ENCODE measurements at places on chromosomes 7 and 10.

- no peak for DNase-seq
These were observed 18.2 kb downstream of the FAM25A start for GRCh38 chr10:87038286-87038717.

- no peak for DNase-seq
These were observed 15.8 kb upstream of the GNA12 start for GRCh38 chr7:2859952-2860351.

- DNase-seq = peak; percentile 0
These were observed 138.2 kb upstream of the MKLN1 start for GRCh38 chr7:131189488-131189887.

GRCh38 chr10:16470747-16471146 lies 33.9 kb downstream of the PTER start:
- peak; percentile 24 for DNase-seq

DNA sequence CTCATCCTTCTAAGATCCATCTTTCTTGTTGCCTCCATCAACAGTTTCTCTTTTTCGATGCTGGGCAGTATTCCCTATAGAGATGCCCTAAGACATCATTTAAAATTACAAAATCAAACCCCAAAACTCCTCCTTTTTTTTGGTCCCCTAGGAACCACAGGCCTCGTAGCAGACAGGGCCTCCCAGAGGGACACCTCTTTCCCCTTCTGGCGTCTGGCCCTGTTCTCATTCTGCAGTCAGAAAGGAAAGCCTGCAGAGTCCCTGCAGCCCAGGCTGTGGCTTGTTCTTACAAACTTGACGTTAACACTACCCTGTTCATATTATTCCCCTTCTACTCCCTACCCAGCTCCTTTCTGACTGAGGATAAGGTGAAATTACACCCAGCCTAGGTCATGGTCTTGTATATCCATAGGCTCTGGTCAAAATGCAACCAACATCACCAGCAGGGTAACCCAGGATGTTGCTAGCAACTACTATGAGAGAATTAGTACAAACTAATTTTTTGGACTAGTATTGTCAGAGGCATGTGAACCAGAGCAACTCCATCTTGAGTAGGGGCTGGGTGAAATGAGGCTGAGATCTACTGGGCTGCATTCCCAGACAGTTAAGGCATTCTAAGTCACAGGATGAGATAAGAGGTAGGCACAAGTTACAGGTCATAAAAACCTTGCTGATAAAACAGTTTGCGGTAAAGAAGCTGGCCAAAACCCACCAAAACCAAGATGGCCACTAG lies 3.5 kb upstream of the EPHA1 start:
- DNase-seq = no peak

DNA sequence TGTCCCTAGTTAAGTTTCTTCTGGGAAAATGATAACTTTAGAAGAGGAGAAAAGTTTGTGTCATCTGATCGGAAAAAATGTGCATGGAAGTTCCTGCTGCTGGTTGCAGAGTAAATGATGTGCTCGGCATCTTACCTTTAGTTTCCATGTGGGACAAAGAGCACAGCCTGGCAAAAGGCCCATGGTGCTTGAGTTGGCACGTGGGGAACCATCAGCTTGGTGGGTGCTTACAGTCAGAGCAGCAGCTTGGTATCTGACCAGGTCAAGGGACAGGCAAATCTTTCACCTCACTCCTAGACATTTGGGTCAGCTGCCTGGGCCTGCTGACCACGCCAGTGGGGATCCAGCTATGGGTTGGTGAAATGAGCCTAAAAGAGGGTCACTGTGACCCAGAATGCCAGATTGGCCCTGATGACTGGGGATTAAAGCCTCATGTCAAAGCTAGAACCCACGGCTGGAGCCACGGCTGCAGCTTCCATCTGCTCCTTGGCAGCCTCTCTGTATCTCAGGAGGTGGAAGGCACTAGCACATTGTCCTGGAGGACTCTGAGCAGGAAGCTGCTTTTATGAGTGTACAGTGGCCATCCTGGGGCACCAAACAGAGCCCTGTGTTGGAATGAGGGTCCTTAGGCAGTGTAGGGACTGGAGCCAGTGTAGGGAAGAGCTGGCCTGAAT lies 24.7 kb downstream of the VWC2 start:
- no peak for DNase-seq

DNA sequence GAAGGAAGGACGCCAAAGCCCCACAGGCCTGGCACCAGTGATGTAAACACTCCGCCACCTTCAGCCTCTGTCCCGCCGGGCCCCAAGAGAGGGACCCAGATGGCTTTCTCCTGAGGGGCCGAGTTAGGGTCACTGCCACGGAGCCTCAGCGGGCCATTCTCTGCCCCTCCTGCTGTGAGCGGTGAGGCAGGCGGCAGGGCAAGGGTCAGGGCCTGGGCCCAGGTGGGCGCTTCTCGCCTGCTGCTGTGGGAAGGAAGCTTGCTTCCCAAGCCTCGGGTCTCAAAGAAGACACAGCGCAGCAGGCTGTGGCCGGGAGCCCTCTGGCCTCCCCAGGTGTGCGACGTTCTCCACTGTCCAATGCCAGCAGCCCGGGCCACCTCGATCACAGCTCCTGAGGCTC lies 84.8 kb downstream of the PROSER2 start:
- DNase-seq = no peak

DNA sequence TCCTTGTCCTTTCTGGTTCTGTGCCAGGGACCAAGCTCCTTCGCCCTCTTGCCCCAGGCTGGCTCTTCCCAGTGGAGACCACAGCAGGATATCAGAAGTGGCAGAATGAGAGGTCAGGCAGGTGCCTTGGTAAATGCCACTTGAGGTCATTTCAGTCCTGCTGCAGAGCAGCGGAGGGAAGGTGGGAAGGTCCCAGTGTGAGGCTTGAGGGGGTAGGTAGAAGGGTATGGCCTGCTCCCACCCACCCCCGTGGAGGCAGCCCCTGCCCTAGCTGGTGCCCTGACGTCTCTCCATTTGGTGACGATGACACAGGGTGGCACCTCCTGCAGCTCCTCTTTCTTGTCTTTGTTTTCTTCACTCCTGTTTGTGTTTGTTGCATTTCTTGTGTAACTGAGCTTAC lies 538.8 kb downstream of the TCERG1L start:
- DNase-seq = no peak

DNA sequence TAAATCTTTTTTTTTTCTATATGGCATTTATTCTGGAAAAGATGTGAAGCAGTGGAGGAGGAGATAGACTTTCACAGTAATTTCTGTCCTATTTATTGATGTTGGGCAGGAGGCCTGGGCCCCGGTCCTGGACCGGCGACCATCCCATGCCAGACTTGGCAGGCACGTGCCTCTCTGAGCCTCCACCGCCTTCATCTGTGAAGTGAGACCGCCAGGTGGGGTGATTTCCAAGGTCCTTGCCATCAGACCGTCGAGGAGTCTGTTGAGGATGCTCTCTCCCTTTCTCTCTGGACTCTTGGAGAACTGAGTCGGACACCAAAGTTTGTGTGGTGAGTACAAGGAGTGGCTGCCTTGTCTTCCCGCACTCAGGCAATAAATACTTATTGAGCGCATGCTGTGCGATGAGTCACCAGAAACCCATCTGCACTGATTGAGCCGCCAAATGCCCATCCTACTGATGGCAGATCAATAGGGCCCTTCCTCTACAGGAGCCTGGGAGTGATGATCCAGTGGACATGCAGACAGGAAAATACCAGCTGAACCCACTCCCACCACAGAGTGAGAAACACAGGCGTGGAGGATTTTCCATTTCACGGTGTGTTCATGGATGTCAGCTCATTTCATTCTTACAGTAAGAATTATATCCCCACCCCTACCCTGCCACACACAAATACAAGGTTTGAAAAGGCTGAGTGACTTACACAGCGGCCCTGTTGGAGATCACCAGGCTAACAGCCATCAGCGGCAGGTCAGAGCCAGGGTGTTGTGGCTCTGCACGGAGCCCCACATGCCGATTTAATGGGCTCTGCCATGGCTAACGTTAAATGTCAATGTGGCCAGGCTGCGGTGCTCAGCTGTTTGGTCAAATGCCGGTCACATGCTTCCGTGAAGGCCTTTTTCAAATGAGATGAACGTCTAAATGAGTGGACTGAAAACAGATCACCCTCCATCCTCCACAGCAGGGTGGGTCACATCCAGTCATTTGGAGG lies 11.5 kb upstream of the PRKAG2 start:
- no peak for DNase-seq

DNA sequence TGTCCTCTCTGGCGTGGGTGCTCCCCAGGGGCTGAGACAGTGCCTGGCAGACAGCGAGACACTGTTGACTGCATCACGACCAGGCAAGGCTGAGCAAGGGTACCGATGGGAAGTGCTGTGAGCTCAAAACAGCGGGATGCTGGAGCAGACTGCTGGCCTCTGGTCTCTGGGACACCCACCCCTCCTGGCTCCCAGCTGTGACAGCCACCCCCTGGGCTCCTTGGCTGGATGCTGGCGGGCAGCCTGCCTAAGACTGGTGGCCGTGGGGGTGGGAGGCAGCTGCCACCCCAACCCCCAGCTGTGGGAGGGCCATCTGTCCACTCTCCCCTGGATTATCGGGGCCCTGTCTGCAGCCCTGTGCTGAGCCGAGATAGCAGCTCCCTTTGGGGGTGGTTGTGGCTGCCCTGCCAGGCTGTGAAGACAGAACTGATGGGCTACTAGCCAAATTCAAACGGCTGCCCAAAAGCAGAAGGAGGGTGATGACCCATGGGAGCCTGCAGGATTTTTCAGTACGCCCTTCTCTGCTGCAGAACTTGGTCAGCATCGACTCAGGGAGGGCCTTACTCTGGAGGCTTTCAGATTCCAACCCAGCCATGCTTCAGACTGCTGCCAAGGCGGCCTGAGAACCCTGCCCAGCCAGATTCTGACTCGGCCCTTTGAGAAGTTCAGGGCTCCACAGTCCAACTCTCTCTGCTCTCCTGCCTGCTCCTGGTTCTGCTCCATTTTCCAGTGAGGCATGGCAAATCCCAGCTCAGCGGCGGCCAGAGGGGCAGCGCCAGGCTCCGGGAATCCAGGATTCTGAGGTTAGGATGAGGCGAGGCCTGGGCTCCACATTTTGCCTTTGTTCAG lies 125.3 kb downstream of the NEURL1 start:
- DNase-seq = no peak

DNA sequence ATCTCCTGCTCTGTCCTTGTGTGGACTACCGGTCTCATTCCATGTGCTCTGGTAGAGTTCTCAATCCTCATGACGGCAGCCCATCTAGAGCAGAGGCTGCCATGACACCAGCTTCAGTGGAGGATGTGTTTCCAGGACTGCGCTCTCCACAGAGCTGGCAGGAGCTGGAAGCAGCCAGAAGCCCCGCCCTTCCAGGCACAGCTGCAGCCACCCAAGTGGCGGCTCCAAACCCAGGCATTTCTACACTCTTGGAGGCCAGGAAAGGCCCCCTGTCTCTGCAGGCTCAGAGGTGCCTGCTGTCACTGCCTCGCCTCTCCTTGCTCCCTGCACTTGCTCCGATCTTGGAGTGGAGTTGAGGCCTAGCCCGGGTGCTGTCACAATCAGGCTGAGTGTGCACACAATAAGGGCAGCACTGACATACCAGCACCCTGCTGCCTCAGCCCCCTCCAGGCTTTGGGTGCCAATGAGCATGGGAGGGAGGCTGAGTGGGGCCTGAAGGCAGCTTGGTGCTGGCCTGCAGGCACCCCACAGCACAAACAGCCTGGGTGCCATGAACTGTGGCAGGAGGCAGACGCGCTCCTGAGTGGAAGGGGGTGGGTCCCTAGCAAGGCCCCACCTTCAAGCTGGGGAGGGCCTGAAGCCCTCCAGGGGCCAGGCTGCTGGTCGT lies 122.1 kb downstream of the LRRN3 start:
- no peak for DNase-seq

- no peak for DNase-seq
These were observed 19.1 kb downstream of the PDE1C start for GRCh38 chr7:32051128-32051527.

GRCh38 chr7:35605760-35606159 lies 89.2 kb downstream of the HERPUD2 start:
- DNase-seq = no peak

Measured in CD4-positive, alpha-beta T cell treated with Interleukin-1 beta for 1 hour (primary cell).